Muscle of arm (tissue), 14 donors: ENCODE measurements at places on chromosomes 4 and X. TPM values are rescaled to one million over a fixed set of nuclear protein-coding genes. Genes with fewer than 3 reads are reported as not detected.

MAGEB17 gene
- polyA plus RNA-seq = not detected

PHKA1 gene
- polyA plus RNA-seq = 3.2 TPM

- no peak for DNase-seq
Observed at GRCh38 chr4:152368001-152368400, 167.9 kb downstream of the FBXW7 start.

TSPAN6 gene
- 33.7 TPM for polyA plus RNA-seq

- DNase-seq = no peak
Observed at GRCh38 chrX:133793626-133794025, 191.8 kb downstream of the GPC3 start.

DNA sequence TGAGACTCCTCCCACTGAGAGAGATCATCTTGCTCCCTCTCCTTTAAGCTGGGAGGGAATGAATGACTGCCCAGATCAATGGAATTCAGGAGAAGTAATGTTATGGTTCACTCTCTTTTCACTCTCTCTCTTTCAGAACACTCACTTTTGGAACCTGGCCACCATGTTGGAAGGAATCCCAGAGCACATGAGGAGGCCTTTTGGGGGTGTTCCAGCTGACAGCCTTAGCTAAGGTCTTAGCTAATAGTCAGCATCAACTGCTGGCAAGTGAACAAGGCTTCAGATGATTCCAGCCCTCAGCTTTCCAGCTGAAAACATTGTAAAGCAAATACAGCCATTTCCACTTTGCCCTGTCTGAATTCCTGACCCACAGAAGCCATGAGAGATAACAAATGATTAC, 124.0 kb upstream of the CLNK start:
- DNase-seq = peak; percentile 94

DNA sequence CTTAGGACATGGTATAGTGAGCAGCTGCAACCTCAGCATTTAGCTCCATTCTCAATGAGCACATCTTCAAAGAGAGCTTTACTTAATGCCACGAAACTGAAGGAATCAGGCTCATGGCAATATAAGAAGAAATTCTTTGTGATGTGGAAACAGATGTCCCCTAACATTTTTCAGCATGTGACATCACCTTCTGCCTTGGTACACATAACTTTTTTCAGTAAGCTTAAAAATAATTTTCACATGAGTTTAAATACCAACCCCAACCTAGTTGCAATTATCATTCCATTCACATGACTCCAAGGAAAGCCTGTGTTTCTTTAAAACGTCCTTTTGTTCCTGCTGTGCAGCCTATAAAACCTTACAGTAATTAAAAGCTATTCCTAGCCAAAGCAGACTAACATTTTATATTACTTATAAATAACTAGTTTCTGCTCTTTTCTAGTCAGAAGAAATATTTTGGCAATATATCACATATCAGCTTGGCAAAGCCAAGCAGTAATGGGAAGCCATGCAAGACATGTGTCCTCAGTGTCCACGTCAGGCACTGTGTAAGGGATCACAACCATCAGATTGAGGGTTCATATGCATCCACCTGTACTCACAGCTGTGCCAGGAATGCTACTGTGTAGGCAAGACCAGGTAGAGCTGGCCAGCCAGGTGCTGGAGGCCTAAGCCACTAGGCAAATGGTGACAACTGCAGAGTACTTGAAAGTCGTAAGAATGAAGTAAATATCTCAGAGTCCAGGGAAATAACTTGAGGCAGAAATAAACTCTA, 466.6 kb downstream of the INPP4B start:
- no peak for DNase-seq

GRCh38 chr4:3652586-3652985, 113.6 kb upstream of the ADRA2C start:
- no peak for DNase-seq

- DNase-seq = no peak
Observed at GRCh38 chr4:13525606-13526281, 18.6 kb downstream of the NKX3-2 start.

- peak; percentile 43 for DNase-seq
Observed at GRCh38 chrX:41559235-41560052, 112.3 kb downstream of the NYX start.

GRCh38 chr4:17397611-17398010, 114.3 kb downstream of the QDPR start:
- no peak for DNase-seq
